Posterior vena cava (tissue), 2 donors: ENCODE measurements at places on chromosomes 11 and 22. TPM values are rescaled to one million over a fixed set of nuclear protein-coding genes. Genes with fewer than 3 reads are reported as not detected.

PDGFD gene
- 62.0 TPM for total RNA-seq

OR52A1 gene
- total RNA-seq = not detected

TTLL1 gene
- total RNA-seq = 7.2 TPM

PTPN5 gene
- total RNA-seq = 2.7 TPM

GNG3 gene
- not detected for total RNA-seq

MYO18B gene
- 0.38 TPM for total RNA-seq

CDC42EP1 gene
- 56.2 TPM for total RNA-seq

DEUP1 gene
- not detected for total RNA-seq

MYOD1 gene
- not detected for total RNA-seq

PPARA gene
- total RNA-seq = 22.8 TPM

IGSF22 gene
- total RNA-seq = 0.38 TPM

CARD18 gene
- total RNA-seq = not detected

DEFB131B gene
- not detected for total RNA-seq

OR51F2 gene
- not detected for total RNA-seq

PRR14L gene
- 36.7 TPM for total RNA-seq
